CD8-positive, alpha-beta memory T cell (primary cell): ENCODE measurements at places on chromosomes 2 and 18. TPM values are rescaled to one million over a fixed set of nuclear protein-coding genes. Genes with fewer than 3 reads are reported as not detected.

ACSL3 gene
- 38.6 TPM for total RNA-seq

GRCh38 chr2:160167089-160167740 lies 32.9 kb downstream of the ITGB6 start:
- DNase-seq, result no peak

NT5DC4 gene
- not detected for total RNA-seq

DNA sequence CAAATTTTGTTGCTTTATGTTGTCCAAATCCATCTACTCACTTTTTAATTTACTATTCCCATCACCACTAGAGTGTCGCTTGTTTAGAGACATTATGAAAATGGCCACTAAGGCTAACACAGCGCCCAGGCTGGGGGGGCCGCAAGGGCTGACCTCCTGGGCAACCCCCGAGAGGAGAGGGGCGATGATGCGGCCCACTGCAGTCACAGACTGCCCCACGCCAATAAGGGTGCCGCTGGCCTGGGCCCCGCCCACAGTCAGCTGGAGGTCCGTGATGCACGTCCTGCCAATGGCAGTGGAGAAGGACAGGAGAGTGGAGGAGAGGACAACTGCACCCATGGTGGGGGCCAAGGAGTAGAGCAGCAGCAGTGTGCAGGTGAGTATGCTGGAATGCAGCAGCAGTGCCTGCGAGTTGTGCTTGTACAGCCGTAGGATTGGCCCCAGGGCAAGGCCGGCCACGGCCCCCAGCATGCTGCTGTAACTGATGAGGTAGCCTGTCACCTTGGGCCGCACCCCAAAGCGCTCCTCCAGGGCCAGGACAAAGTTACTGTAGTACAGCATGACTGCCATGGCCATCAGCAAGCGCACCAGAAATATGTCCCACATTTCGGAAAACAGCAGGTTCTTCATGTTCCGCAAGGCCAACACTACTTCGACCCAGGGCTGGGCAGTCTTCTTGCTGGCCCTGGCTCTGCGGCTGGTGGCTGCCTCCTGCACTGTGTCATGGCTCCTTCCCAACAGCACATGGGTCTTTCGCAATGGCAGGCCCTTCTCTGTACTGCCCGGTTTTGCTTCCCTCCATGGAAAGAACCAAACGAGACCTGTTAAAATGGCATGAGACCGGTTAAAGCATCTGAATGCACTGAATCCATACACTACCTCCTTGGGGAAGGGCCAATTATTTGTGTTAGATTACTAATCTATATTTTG lies 43.2 kb upstream of the TMEM182 start:
- DNase-seq, result no peak

DNA sequence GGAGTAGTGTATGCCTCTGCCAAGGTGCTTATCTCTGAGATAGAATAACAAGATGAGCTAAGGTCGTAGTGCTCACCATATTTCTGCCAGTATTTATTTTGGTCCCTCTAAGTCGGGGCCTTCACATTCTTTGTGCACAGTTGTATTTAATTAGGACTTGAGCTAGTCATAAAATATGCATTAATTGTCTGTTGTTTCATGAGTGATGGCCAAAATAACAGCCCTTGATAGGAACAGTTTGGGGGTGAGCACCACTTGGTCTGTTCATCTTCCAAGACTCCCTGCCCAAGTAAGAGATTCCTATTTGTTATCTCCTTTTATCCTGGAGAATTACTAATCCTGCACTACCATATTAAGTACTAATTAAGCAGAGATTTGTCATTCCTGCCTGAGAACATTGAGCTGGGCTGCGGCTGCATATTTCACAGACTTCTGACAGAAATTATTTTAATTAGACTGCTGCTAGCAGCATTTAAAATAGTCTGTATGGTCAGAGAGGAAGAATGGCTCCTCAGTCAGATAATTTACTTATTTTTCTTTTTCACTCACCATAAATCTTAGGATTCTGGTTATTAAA lies 435.1 kb downstream of the MTX2 start:
- no peak for DNase-seq

DNA sequence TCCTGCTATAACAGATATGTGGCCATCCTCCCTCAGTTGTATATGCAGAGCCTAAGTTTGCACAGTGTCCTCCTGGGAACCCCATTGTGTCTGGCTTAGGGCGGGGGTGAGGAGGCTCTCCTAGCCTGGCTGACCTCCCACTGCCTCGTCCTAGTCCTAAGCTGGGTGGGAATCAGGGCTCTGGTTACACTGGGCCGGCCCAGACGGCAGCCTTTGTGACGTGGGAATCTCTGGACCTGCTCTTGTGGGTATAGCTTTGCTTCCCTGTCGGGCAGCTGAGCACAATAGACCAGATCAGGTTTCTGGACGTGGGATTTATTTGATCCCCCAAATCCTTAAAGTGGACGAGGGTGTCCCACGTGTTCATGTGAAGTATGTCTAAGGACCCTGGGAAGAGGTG lies 2.9 kb downstream of the ACKR3 start:
- DNase-seq, result no peak

TNFAIP6 gene
- total RNA-seq, result not detected

VAMP8 gene
- total RNA-seq, result 95.4 TPM

DNA sequence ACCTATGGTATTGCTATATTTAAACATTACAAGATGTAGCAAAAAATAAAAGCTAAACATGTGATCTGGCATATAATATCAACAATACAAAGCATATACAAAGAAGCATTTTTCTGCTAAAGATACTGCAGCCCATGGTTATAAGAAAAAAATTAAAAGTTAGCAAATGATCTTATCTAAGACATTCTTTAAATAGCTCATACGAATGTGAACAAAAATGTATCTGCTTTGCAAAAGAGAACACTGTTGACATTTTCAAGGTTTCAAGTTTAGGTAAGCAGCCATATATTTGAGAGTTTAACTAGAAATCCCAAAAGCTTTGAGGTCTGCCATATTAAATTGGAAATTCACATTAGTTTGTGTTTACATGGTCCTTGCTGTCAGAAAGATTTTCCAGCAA lies 301.0 kb upstream of the SLC39A10 start:
- DNase-seq, result no peak

- DNase-seq, result peak; percentile 57
These were observed 20.4 kb upstream of the PAPOLG start for GRCh38 chr2:60735496-60736250.

DNA sequence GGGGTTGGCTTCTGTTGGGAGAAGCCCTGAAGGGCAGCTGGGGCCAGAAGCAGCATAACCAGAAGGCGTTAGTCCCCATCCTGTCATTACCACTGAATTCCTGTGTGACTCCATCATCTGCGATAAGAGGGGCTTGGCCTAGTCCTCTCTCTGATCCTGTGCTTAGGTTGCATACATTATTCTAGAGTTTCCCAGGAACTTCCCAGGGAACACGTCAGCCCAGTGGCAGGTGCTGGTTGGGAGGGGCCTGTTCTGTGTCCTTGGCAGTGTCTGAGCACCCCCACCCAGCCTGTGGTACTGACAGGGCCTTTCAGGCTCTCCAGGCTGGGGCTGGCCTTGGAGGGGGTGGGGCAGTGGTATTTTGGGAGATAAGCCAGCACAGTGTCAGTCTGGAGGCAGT lies 4.5 kb upstream of the TOGARAM2 start:
- DNase-seq, result no peak

- DNase-seq, result peak; percentile 59
These were observed 760 bp upstream of the CNOT11 start for GRCh38 chr2:101251844-101252407.

DNA sequence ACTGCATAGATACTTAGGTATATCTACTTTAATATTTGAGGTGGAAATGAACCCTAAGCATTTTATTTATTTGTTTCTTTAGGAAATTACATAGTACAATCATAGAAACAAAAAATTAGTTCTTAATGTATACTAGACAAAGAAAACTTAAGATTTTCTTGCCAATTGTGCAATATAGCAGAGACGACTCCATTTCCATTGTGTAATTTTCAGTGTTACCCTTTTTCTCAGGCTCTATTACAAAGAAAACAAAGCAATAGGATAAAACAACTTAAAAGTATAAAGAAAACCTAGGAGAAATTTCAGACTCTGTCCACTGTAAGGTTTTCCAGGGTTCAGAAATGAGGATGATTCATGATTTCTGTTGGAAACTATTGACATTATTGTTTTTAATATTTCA lies 89.0 kb upstream of the SERTAD2 start:
- no peak for DNase-seq

DNA sequence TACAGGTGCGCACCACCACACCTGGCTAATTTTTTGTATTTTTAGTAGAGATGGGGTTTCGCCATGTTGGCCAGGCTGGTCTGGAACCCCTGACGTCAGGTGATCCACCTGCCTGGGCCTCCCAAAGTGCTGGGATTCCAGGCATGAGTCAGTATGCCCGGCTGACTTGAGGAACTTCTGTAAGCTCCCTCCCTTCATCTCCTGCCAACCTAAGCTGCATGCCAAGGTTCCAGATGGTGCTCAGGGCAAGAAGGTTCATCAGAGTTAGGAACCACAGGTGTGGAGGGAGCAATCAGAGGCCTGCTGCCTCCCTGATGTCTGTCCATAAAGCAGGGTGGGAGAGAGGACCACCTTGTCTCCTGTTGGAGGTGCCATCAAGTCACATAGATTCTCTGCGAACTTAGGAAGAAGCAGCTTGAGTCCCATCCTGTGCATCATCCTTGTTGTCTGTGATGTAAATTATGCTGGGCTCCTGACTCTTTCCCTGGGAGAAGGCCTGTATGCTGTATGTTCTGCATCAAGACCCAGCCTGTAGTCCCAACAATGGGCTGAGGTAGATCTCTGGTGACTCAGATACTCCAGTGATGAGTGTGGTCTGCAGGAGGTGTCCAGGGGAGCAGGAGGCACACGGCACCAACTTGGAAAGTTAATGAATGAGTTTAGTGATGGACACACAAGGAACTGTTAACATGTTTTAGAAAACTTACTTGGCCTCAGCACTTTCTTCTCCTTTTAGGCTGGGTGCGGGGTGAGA lies 53.1 kb downstream of the TMEM17 start:
- DNase-seq, result no peak

DNA sequence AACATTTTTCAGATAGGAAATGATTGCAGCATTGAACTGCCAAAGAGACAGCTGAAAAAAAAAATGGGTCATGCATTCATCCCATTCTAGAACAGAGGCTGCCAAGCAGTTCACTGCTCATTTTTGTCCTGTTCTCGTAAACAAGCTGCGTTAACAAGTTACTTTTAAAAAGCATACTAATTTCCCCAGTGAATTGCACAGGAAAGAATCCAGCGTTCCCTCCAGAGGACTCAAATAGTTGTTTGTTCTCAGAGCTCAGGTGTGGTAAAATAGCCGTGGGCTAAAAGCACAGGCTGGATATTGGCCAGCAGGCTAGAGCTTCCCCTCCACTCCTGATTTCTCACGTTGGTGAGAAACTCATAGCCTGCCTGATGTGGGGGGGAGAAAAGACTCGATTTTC lies 76.1 kb upstream of the AQP4 start:
- no peak for DNase-seq

RGPD3 gene
- 0.04 TPM for total RNA-seq

DNA sequence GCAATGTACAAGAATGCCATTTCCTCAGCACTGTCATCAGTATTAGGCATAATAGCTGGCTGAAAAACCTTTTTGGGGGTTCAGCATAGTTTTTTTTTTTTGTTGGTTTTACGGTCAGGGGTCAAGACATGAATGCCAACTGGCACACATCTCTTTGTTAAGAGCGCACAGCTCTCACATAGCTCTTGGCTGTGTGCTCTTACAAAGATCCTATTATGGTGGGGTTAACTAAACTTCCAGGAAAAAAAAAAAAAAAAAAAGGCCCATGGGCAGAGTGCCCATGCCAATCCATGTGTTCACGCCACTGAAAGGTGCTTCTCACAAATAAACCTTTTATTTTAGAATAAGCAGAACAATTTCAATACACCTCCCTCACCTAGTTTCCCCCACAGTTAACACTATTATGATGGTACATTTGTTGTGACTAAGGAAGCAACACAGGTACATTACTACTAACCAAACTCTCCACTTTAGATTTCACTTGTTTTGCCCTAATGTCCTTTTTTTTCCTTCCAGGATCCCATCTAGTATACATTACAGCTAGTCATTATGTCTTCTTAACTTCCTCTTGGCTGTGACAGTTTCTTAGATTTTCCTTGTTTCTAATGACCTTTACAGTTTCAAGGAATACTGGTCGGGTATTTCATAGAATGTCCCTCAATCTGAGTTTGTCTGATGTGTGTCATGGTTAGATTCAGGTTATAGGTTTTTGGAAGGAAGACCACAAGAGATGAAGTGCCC lies 56.3 kb downstream of the C2orf74 start:
- no peak for DNase-seq

LYPD1 gene
- total RNA-seq, result not detected

DNA sequence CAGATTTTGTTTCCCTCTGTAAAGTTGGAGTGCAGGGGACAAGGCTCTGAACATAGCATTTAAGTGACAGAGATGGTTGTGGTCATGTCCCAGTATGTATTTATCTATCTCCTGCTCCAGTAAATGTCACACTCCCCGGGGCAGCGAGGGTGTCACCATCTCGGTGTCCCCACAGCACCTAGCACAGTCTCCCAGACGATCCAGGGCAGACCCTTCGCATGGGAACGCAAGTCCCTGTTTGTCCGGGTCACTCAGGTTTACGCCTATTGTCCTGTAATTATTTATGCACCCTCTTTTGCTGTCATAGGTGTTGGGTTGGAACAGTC lies 12.6 kb upstream of the NTSR2 start:
- DNase-seq, result no peak

FOXD4L1 gene
- 0.15 TPM for total RNA-seq

- DNase-seq, result no peak
These were observed 1202.7 kb upstream of the PIK3C3 start for GRCh38 chr18:40752316-40752715.

KYNU gene
- total RNA-seq, result not detected

DNA sequence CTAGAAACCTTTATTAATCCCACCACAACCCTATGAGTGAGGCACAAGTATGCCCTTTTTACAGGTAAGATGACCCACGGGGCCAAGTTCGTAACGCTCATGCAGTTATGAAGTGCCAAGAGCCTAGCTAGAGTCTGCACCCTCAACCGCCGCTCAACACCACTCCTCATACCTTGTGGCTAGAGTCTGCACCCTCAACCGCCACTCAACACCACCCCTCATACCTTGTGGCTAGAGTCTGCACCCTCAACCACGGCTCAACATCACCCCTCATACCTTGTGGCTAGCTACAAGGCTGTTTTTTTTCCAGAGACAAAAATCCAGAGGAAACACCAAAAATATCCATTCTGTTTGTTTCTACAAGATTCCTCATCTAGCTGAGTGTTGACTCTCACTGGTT lies 4.6 kb downstream of the TXNL4A start:
- no peak for DNase-seq

DNA sequence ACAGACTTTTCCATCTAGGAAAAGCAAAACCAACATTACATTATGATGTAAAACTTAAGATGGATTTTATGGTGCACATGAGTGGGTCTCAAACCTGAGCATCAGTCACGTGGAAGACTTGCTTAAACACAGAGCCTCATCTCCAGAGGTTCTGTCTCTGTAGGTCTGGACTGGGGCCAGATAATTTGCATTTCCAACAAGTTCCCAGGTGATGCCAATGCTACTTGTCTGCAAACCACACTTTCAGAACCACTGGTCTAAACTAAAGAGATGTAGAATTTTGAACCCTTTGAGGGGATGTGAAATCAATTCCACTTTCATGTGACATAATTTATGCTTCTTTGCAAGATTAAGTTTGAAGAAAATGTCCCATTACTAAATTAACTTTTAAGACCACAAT lies 522.8 kb downstream of the MBD2 start:
- DNase-seq, result no peak
